ENCODE measurements at places on chromosomes 2 and 18. TPM values are rescaled to one million over a fixed set of nuclear protein-coding genes. Genes with fewer than 3 reads are reported as not detected.

Gene HPCAL1
- total RNA-seq: 31.1 TPM

Gene LOXHD1
- 0.14 TPM for total RNA-seq

Gene MC5R
- not detected for total RNA-seq

Gene EPHA4
- total RNA-seq: 48.6 TPM

Gene KLHL14
- not detected for total RNA-seq

Gene NEU4
- 2.2 TPM for total RNA-seq

Gene COL4A3
- 1.8 TPM for total RNA-seq

Gene PTPRN
- total RNA-seq: not detected

Gene MALL
- total RNA-seq: not detected

Gene TDRD15
- 0.33 TPM for total RNA-seq

Gene MOGAT1
- not detected for total RNA-seq

Gene TEX44
- total RNA-seq: not detected

Gene UGT1A10
- not detected for total RNA-seq

Gene CYTIP
- 363 TPM for total RNA-seq

Gene FHOD3
- total RNA-seq: not detected

Gene ECEL1
- total RNA-seq: not detected

Gene PPP1CB
- total RNA-seq: 181 TPM

Gene CPS1
- not detected for total RNA-seq

Gene LOXL3
- 2.0 TPM for total RNA-seq

Gene NPHP1
- 0.24 TPM for total RNA-seq

Gene MEIS1
- total RNA-seq: 5.4 TPM

Gene MYOM1
- 1.7 TPM for total RNA-seq

Gene CIB4
- total RNA-seq: not detected

Gene FAM210A
- 5.4 TPM for total RNA-seq

Gene AFF3
- 4.6 TPM for total RNA-seq

Gene FAM228B
- 35.9 TPM for total RNA-seq

Gene NEU2
- total RNA-seq: not detected

Gene ABHD3
- total RNA-seq: 45.0 TPM

Gene UPP2
- total RNA-seq: not detected

Gene HOXD11
- not detected for total RNA-seq

Gene C2orf72
- not detected for total RNA-seq

Gene SFT2D3
- 6.4 TPM for total RNA-seq

Gene AKAIN1
- not detected for total RNA-seq

Gene NABP1
- total RNA-seq: 45.7 TPM

Gene REG3G
- not detected for total RNA-seq

Gene RGPD3
- total RNA-seq: not detected

Gene APCDD1
- not detected for total RNA-seq

Gene IL36B
- total RNA-seq: not detected

Gene MC2R
- not detected for total RNA-seq

Gene GCKR
- not detected for total RNA-seq

Gene NT5C1B
- total RNA-seq: not detected

Gene GAREM1
- 0.09 TPM for total RNA-seq

Gene CHPF
- 19.2 TPM for total RNA-seq

Gene GRHL1
- total RNA-seq: 3.6 TPM

Gene TMEM18
- 22.0 TPM for total RNA-seq

Gene CXCR4
- 582 TPM for total RNA-seq

Gene C18orf54
- 1.8 TPM for total RNA-seq

Gene C2orf15
- 2.6 TPM for total RNA-seq

Gene GCG
- total RNA-seq: not detected

Gene ZSWIM2
- not detected for total RNA-seq

Gene CD28
- total RNA-seq: 0.54 TPM

Gene CSRNP3
- not detected for total RNA-seq
